ENCODE measurements at places on chromosomes 3 and 15.

DNA sequence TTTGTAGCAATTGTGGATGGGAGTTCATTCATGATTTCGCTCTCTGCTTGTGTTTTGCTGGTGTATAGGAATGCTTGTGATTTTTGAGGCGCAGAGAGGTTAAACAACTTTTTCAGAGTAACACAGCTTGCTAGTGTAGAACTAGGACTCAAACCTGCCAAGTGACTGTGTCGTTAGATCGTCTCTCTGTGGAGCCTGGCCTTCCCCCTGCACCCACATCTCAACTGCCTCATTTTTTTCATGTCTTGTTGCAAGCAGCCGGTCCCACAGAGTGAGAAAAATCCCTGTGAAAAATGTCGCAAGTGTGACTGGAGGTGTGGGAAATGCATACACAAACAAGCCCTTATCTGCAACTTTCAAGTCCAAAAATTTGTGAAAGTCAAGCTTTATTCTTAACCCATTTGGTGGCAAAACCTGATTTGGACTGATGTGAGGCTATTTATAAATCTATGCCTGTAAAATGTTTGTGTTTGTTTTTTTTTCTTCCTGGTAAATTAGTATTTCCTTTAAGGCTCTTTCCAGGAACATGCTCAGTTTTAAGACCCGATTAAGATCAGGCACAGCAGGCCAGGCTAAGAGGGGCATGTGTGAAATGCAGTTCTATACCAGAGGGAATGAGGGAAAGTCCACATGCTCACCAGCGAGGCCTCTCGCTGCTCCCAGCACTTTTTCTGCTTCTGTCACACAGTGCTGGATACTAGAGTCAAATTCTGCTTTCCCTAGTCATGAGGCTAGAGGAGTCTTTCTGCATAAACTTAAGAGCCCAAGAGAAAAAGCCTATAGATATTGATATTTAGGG, 25.8 kb downstream of the ST6GAL1 start:
- DNase-seq, result no peak

DNA sequence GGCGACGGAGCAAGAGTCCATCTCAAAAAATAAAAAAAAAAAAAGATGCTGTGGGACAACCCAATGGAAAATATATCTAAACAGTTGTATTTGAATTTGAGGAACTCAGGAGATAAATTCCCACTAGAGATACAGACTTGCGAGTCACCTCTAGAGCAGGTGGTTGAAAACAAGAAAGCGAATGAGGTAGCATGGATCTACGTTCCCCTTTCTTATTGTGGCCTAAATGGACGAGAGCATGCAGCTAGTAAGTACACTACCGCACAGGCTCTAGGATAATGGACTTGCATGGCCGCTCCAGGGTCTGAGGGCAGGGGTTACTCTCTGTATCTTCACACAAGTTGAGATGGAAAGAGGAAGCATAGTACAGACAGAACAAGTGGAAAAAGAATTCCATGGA, 63.5 kb upstream of the TGFBR2 start:
- DNase-seq, result no peak

DNA sequence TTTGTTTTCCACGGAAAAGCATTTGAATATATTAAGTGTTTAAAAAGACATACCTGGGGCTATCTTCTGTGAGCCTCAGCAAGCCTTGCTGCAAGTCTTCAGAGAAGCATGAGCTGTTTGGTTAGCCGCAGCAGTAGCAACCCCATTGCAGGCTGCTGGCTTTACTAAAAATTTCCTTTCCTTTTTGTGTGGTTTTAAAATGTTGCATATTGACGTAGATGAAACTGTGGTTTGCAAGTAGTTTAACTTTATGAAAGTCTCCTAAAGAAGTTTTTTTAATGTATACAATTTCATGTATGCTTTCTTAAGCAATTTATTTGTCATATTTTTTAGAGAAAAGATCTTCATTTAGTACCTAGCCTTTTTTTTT, at the start of gene GPR171:
Gene GPR171 (minus strand): TSS at position 166 of the 370 bp plus-strand sequence. CDS start 3,830 bp downstream, outside the sequence.
- DNase-seq, result no peak

DNA sequence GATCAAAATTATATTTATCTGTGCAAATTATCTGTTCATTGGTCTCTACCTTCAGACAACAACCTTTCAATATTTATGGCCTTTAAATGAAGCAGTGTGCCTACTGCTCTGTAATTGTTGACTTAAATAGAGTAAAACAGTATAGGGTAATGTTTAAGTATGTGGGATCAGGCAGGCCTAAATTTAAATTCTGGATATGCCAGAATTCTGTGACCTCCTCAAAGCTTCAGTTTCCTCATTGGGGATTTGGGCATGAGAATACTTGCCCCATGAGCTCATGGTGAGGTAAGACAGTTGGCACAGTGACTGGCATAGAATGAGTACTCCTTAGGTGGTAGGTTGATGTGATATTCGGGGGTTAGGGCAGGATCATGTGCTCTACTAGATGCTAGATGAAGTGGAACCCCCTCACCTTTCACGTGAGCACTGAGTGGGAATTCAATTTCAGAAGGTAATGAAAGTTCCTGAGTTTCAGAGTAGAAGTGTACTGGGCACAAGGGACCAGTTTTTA, 14.9 kb downstream of the ARL8B start:
- DNase-seq, result no peak

- DNase-seq, result no peak
Measured at GRCh38 chr3:150275941-150276340, 132.2 kb upstream of the TSC22D2 start.

DNA sequence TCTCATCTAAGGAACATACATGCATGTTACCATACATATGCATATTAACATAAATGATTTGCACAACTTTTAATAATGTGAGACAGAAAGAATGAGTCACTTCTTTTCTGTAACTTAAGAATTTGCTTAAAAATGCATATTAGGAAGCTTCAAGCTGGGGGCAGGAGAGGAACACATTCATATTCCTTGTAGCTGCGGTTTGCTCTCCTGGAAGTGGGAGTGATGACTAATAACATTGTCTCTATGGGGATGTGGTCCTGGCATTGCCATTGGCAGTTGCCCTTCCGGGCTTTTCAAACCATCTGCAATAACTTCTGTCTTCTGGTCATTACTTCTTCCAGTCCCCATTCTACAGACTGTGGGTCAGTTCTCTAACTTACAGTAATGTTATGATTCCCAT, 15.6 kb downstream of the CHST2 start:
- peak; percentile 44 for DNase-seq

GRCh38 chr3:183328823-183329222, 75.8 kb downstream of the B3GNT5 start:
- no peak for DNase-seq

DNA sequence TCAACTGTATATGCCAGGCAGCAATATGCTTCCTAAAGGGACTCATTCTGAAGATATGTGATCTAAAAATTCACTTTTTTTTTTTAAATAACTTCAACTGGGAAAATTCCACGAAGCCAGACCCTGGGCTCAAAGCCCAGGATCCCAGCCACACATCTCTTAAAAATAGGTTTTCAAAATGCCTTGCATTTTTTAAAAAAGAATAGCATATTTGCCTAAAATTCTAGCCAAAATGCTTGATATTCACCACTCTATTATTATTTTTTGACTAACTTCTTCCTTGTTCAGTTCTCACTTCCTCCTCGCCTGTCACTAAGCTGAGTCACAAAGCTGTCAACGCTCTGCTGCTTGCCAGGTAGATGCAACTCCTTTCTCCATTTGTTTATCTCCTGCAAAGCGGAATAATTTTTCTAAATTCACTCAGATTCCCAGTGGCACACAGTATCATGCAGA, 28.0 kb upstream of the VGLL4 start:
- no peak for DNase-seq

DNA sequence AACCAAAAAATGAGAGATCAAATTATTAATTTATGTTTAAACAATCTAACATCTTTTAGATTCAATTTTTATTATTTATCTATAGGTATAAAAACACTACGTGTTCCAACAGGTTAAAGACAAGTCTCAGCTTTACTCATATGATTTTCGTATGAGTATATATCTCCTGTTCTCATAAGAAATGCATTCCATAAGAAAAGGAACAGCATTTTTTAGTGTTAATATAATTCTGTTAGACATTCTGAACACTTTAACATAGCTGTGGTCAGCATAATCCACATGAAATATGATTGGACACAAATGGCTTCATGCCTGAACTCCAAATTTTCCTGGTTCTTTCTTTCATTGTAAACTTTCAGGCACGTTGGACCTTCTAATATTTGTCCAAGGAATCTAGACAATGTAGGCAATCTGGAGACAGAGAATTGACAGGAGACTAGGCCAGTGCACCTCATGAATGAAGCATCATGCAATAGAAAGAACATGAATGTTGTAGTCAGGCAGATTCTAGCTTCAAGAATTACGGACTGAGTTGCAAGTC, 1122.0 kb upstream of the ALCAM start:
- no peak for DNase-seq

DNA sequence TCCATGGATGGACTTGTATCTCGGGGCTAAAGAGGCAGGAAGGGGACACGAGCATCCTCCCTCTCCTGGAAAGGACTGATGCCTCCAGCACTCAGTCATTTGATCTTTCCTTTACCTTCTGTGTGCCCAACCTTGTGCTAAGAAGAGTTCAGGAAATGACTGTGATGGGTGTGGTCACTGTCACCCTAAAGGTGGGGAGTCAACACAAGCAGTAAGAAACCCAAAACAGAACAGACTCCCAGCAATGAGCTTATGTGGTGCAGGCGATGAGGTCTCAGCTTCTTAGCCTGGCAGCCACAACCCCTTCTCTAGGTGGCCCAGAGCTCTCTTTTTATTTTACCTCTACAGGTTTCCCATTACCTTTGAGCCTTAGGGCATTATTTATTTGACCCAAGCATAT, 3.8 kb downstream of the MPI start:
- no peak for DNase-seq

DNA sequence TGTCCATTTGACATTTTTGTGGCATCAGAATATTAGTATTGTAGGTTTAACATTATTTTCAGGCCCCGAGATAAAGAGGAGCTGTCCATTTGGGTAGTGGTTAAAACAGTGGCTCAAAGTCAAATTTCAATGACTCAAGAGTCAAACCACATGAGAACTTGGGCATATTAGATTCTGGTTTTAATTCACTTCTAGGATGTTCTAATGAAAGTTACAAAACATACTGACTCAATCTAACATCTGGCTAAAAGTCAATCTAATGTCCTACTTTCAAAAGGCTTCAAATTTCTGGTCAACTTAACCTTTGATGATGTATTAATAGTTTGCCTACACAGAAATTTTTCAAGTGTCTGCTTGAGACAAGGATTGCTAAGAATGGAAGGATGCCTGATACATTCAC, 112.4 kb downstream of the ABI3BP start:
- no peak for DNase-seq

GRCh38 chr3:126818400-126819095, 114.5 kb downstream of the CHCHD6 start:
- no peak for DNase-seq

DNA sequence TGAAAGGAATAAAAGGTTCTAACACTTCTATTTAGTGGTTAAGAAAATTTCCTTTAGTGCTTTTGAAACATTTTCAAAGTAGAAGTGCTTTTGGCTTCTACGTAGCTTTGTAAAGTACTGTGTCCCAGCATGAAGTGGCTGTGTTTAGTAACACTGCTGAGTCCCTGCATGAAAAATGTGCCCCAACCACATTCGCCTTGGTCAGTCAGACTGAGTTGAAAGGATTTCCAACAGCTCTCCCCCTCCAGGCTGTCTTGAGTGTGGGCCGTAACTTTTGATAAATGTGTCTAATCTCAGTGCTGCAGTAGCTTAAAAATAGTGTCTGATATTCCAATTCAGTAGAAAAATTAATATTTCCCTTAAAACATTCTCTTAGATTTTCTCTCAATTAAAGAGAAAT, 115.0 kb downstream of the NR1D2 start:
- DNase-seq, result no peak

GRCh38 chr15:48856942-48857341, 21.0 kb upstream of the EID1 start:
- DNase-seq, result no peak

GRCh38 chr3:190680691-190681090, 166.8 kb downstream of the IL1RAP start:
- DNase-seq, result no peak

- DNase-seq, result no peak
Measured at GRCh38 chr15:85878828-85879225, 84.1 kb upstream of the KLHL25 start.

GRCh38 chr3:125683067-125683829, 88.0 kb upstream of the OSBPL11 start:
- peak; percentile 66 for DNase-seq

DNA sequence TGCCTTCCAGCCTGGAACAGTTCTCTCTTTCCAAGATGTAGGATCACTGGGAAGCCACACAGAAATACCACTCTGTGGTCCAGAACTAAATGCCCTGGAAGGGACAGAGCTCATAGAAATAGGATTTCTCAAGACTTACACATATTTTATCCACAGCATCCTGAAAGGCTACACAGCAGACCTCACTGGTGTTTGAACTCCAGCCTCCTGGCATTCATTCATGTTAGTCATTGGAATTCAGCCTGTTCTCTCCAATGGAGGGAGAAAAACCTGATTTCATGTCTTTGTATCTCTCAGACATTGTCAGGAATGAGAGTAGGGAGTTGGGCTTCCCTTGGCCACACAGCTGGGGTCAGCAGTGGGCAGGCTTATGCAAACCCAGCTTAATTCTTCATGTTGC, 121.1 kb upstream of the PPP2R3A start:
- DNase-seq, result no peak

DNA sequence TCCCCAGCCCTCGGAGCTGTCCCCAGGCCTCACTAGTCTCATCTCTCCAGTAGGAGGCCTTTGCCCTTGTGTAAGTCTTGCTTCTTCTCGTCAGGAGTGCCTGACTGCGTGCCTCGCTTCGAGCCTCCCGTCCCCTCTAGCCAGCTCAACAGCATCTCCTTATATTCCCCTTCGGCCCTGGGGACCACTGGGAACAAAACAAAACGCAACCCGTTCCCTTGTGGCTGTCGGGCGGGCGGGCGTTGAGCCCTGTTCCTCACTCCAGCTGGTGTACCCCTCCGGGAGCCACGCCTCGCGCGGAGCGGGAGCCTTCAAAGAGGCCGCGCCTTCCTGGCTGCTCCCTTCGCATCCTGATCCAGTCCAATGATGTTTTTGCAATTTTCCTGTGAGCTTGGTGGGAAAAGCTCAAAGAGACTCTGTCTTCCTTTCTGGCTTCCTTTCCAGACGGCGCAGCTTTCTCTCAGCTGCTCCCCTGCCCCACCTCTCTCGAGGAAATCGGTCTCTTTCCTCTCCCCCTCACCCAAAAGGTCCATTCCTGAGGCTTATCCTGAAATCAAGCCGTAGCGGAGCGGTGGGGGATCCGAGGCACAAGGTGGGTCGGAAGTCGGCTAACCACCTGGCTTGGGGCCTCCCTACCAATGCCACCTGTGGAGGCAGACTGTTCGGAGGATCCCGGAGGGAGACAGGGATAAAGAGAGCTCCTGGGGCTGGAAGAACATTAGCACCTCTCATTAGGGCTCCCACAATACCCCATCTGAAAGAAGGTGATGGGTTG, 33.4 kb upstream of the SRP14 start:
- peak; percentile 69 for DNase-seq

All from femur (tissue), 1 donor.